AG09319 (cell line): ENCODE measurements at places on chromosomes 16 and 17.

GRCh38 chr16:85752511-85753420 is 1.9 kb upstream of the C16orf74 start:
- DNase-seq = no peak

DNA sequence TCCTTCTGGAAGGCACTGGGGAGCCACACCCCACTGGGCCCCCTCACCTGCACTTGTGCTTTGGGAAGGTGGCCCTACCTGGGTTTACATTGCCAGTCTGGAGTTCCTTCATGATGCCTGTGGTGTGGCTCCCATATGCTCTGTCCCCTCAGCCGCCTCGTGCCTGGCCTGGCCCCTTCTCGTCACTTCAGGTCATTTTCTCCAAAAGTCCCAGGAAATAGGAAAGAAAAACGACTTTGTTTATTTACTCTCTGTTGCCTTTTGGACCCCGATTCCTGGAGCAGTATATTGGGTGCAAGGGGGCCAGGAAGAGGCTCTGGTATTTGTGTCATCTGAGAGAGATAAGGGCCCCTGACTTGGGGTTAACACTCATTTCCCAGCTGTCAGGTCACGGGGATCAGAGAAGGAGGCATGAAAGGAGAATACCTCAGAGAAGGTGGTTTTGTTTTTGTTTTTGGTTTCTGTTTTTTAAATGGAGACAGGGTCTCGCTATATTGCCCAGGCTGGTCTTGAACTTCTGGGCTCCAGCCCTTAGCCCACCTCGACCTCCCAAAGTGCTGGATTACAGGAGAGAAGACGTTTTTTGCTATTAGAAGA is 4.7 kb downstream of the SOCS3 start:
- no peak for DNase-seq

GRCh38 chr16:78884204-78884603 is 716.3 kb downstream of the MAF start:
- DNase-seq = no peak

DNA sequence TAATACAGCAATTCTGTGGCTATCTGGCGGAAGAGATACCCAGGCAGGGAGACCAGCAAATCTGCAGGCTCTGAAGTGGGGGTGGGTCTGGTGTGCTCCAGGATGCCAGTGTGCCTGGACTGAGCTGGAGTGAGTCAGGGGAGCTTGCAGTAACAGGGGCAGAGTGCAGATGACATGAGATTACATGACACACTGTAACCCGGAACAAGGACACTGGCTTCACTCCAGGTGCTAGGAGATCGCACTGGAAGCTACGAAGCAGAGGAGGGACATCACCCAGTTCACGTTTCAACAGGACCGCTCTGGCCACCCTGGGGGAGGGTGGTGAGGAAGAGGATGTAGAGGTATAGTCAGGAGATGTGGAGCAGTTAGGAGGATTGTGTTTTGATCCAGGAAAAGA is 475.6 kb downstream of the CDH13 start:
- DNase-seq = no peak

DNA sequence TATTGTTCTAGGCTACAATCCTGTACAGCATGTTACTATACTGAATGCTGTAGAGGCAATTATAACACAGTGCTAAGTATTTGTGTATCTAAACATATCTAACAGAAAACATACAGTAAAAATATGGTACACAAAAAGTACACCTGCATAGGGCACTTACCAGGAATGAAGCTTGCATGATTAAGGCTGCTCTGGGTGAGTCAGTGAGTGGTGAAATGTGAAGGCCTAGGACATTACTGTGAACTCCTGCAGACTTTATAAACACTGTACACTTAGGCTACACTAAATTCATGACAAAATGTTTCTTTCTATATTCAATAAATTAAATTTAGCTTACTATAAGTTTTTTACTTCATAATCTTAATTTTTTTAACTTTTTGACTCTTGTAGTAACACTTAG is 37.1 kb downstream of the AMFR start:
- no peak for DNase-seq
